Endothelial cell (in vitro differentiated cells): ENCODE measurements at places on chromosomes 11 and 22.
A peak's percentile ranks its signal among the peaks of the same experiment; 100 is the strongest.

DNA sequence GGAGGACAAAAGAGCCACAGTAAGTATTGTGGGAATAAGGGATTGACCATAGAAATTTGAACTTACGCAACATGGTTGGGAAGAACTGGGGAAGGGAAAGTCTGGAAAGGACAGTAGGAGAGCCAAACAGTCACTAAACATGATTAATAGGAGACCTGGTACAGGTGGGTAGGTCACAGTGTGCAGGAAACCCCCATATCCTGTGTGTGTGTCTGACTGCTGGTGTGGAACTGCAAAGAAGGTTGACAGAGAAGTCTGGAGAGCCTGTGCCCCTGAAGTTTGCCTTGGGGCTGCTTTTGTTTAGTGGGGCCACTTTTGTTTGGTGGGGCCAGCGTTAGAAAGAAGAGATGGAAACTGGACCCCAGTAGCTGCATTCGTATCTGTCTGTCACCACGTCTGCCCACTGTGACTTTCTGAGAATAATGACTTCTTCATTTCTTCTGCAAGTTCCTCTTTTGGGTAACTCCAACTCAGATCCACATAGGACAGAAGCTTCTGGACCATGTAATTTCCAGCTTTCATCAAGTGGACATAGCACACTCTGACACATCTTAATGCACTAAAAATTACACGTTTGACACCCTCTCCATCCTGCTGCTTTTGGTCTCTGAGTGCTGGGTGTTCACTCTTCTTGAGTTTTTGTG lies 126.8 kb upstream of the RAG2 start:
- H3K27me3 ChIP-seq: no peaks in the 10 kb centered on the region
- DNase-seq: no peak
- H3K27ac ChIP-seq: no peak overlapping the region
- H3K4me1 ChIP-seq: peaks cover 2% of the 10 kb centered on the region
- no peak overlapping the region for H3K4me3 ChIP-seq

GRCh38 chr22:24584166-24584790 lies 8.6 kb downstream of the LRRC75B start:
- H3K27me3 ChIP-seq: peaks cover 4% of the 10 kb centered on the region
- no peak overlapping the region for H3K27ac ChIP-seq
- no peaks in the 10 kb centered on the region for H3K36me3 ChIP-seq
- no peak overlapping the region for H3K4me3 ChIP-seq
- H3K4me1 ChIP-seq: no peaks in the 10 kb centered on the region
- DNase-seq: no peak

GRCh38 chr11:121794671-121795141 lies 321.3 kb downstream of the BLID start:
- H3K27me3 ChIP-seq: no peaks in the 10 kb centered on the region
- no peak overlapping the region for H3K27ac ChIP-seq
- H3K4me3 ChIP-seq: no peak overlapping the region
- H3K4me1 ChIP-seq: no peaks in the 10 kb centered on the region

DNA sequence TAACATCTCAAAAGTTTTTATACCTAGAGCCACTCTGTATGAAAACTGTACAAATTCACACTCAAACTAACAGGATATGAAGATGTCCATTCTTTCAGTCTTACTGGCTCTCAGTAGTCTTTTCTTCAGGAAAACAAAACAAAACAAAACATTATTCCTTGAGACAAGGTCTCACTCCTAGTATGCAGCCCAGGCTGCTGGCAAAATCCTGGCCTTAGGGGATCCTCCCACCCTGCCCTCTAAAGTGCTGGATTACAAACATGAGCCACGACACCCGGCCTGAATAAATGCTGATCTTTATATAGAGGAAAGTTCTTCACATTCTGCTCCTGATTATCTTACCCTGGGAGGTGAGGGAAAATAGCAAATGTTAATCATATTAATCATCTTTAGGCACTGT lies 5.1 kb downstream of the APOL2 start:
- DNase-seq: no peak
- H3K27ac ChIP-seq: no peak overlapping the region
- H3K27me3 ChIP-seq: peaks cover 10% of the 10 kb centered on the region
- peaks cover 51% of the 10 kb centered on the region for H3K36me3 ChIP-seq
- no peak overlapping the region for H3K4me3 ChIP-seq
- H3K4me1 ChIP-seq: peaks cover 44% of the 10 kb centered on the region

DNA sequence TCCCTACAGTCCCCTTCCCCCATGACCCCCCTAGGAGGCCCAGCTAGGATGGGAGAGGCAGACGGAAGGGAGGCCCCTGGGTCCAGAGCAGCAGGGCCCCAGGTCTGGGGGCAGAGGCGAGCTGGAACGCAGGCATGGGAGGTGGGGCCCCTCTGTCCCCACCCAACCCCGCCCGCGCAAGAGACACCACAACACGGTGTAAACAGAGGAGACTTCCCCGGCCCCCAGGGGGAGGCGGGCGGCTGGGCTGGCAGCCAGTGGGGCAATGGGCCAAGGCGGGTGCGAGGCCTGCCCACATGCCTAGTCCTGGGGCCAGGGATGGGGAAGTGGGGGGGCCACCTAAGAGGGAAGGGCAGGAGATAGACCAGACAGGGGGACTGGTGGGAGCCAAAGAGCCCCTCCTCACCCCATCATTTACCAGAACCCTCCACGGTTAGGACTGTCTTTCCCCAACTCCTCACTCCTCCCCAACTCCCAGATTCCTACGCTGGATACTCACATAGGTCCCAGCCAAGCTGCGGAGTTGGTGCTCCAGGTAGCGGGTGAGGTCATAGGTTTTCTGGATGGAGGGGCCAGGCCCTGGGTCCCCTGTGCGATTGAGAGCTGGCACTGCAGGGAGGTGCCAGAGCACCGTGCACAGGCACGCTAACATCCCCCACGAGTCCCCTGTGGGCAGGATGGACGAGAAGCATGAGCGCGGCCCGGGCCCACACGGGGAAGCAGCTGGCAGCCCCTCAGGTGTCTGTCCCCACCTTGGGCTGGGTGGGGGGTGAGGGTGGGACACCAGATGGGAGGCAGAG lies 6.2 kb downstream of the CLCF1 start:
- peaks cover 36% of the 10 kb centered on the region for H3K4me1 ChIP-seq
- H3K36me3 ChIP-seq: peaks cover 33% of the 10 kb centered on the region
- H3K4me3 ChIP-seq: no peak overlapping the region
- DNase-seq: no peak
- H3K27ac ChIP-seq: no peak overlapping the region
- H3K27me3 ChIP-seq: peaks cover 11% of the 10 kb centered on the region

- peaks cover 51% of the 10 kb centered on the region for H3K4me1 ChIP-seq
- no peak overlapping the region for H3K27ac ChIP-seq
- H3K36me3 ChIP-seq: peaks cover 46% of the 10 kb centered on the region
- H3K4me3 ChIP-seq: peak overlapping the region; percentile 97
Measured at GRCh38 chr11:65857500-65857852, 504 bp downstream of the CFL1 start.

- H3K36me3 ChIP-seq: no peaks in the 10 kb centered on the region
- H3K4me1 ChIP-seq: peaks cover 7% of the 10 kb centered on the region
- H3K27ac ChIP-seq: peak overlapping the region; percentile 57
- DNase-seq: peak; percentile 41
- no peak overlapping the region for H3K4me3 ChIP-seq
Measured at GRCh38 chr22:50490531-50491308, 4.1 kb downstream of the MIOX start.
